ENCODE measurements at places on chromosomes 6 and 20.

DNA sequence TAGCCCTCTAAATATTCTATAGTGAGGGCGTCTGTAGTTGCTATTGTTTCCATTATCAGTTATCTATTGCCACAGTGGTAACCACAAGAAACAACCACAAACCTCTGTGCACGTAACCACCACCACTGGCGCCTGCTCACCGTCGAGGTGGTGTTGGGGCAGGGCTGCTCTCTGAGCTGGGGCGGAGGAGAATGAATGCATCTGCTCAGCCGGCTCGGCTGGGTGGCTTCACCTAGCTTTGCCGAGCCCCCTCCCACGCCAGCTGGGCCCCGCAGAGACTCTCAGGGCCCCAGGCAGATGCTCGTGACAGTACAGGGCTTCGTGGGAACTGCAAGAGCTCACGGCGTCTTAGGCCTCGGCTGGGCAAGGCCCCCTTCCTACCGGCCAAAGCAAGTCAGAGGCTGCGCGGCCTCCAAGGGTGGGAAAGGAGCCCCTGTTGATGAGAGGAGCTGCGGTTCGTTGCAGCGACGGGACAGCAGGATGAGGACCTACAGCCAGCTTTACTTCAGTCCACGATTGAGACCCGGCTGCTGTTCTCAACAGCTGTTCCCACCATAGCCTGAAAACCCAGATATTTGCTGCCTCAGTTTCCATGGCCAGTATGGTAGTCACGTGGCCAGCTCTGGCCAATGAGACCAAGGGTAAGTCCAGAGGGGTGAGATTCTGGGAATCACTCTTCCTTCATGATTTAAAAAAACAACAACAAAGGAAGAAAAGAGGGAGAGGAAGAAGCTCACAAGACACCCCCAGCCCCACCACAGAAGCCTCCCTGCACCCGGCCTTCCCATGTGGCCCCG lies 120.2 kb upstream of the AFDN start:
- DNase-seq, result no peak
- H3K27me3 ChIP-seq, result no peaks in the 10 kb centered on the region
- H3K4me3 ChIP-seq, result no peak overlapping the region
- no peaks in the 10 kb centered on the region for H3K4me1 ChIP-seq
- H3K27ac ChIP-seq, result no peak overlapping the region

DNA sequence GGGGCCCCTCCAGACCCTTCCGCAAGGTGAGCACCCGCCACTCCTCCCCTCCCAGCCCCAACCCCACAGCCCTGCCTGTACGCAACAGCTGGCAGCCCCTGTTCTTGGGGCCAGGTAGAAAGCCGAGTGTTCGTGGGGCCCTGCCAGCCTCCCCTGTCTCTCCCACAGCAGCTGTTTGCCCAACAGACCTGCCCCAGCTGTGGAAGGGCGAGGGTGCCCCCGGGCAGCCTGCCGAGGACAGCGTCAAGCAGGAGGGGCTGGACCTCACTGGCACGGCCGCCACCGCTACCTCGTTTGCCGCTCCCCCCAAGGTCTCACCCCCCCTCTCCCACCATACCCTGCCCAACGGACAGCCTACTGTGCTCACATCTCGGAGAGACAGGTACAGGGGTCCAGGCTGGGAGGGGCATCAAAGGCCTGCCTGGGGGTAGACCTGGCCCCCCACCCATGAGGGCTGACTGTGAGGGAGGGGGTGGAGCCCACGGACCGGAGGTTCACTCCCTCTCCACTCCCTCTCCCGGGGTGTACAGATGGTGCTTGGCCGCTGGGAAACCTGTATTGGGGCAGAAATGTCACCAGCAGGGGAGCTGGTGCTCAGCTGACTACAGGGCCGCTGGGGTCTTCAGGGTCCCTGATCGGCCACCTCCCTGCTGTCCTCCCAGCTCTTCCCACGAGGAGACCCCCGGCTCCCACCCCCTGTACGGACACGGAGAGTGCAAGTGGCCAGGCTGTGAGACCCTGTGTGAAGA lies 41.1 kb downstream of the FOXP4 start:
- no peaks in the 10 kb centered on the region for H3K36me3 ChIP-seq
- H3K27ac ChIP-seq, result no peak overlapping the region
- no peaks in the 10 kb centered on the region for H3K4me1 ChIP-seq
- DNase-seq, result no peak
- no peak overlapping the region for H3K4me3 ChIP-seq

GRCh38 chr6:147648916-147649315 lies 140.4 kb downstream of the SAMD5 start:
- H3K4me1 ChIP-seq, result no peaks in the 10 kb centered on the region
- DNase-seq, result no peak
- H3K27ac ChIP-seq, result no peak overlapping the region
- H3K4me3 ChIP-seq, result no peak overlapping the region

DNA sequence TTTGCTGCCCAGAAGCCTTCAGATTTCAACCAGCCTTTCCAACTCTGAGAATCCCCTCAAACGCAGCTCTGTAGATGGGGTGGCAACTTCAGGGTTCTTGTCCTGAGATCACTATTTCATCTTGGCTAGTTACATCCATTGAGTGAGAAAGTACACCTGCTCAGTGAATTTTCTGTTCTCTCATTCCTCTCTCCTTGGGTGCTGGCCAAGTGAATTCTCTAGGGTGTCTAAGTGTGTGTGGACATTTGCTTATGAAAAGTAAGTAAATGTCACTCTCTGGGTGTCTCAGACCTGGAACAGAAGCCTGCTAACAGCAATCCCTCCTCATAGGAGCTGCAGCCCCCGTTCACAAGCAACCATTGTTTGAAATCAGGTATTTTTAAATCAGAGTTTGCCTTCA lies 3.8 kb downstream of the RIN2 start:
- DNase-seq, result no peak
- no peaks in the 10 kb centered on the region for H3K36me3 ChIP-seq
- H3K27me3 ChIP-seq, result no peaks in the 10 kb centered on the region

GRCh38 chr6:97186416-97186999 lies 96.5 kb downstream of the MMS22L start:
- no peak for DNase-seq
- H3K27ac ChIP-seq, result no peak overlapping the region
- peaks cover 16% of the 10 kb centered on the region for H3K36me3 ChIP-seq
- no peaks in the 10 kb centered on the region for H3K27me3 ChIP-seq
- no peak overlapping the region for H3K4me3 ChIP-seq

- no peaks in the 10 kb centered on the region for H3K27me3 ChIP-seq
- DNase-seq, result no peak
- no peaks in the 10 kb centered on the region for H3K36me3 ChIP-seq
- H3K27ac ChIP-seq, result no peak overlapping the region
These were observed 397.5 kb downstream of the HDGFL1 start for GRCh38 chr6:22966691-22967422.

- peaks cover 6% of the 10 kb centered on the region for H3K4me1 ChIP-seq
- DNase-seq, result peak; percentile 92
- no peak overlapping the region for H3K4me3 ChIP-seq
- peak overlapping the region; percentile 16 for H3K27ac ChIP-seq
- no peaks in the 10 kb centered on the region for H3K36me3 ChIP-seq
These were observed 156.0 kb downstream of the CEBPB start for GRCh38 chr20:50346374-50347283.

- H3K27ac ChIP-seq, result peak overlapping the region; percentile 15
- H3K36me3 ChIP-seq, result no peaks in the 10 kb centered on the region
- no peak overlapping the region for H3K4me3 ChIP-seq
These were observed 133.9 kb upstream of the NEDD9 start for GRCh38 chr6:11366183-11366933.

DNA sequence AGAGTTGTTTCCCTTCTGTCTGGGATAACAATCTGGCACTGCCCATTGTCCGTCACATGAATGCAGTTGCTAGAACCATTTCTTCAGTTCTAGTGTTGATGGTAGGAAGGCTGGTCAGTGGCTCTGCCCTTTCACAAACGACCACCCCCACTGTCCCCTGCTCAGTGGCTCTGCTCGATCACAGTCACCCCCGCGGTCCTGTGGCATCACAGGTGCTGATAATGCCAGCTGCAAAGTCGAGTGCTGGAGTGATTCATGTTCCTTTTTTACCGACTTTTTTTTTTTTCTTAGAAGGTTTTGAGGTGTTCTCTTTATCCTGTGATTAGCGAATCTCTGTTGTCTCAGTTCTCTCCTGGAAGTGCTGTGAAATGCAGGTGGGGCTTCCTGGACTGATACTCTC lies 22.8 kb downstream of the FAM120B start:
- DNase-seq, result no peak
- no peak overlapping the region for H3K27ac ChIP-seq
- no peaks in the 10 kb centered on the region for H3K4me1 ChIP-seq
- H3K4me3 ChIP-seq, result no peak overlapping the region
- H3K36me3 ChIP-seq, result peaks cover 56% of the 10 kb centered on the region

- H3K36me3 ChIP-seq, result no peaks in the 10 kb centered on the region
- peak within 1 kb of the TSS; percentile 50 for H3K4me3 ChIP-seq
- H3K27me3 ChIP-seq, result no peaks in the 10 kb centered on the region
- DNase-seq, result peak; percentile 86
- peaks cover 6% of the 10 kb centered on the region for H3K4me1 ChIP-seq
- peak within 1 kb of the TSS; percentile 28 for H3K27ac ChIP-seq
These were observed at the start of gene ZNF334 for GRCh38 chr20:46512943-46513844. Gene ZNF334, minus strand, starts transcription at chr20:46513559. Its CDS starts 1,457 bp downstream, at chr20:46512102.

DNA sequence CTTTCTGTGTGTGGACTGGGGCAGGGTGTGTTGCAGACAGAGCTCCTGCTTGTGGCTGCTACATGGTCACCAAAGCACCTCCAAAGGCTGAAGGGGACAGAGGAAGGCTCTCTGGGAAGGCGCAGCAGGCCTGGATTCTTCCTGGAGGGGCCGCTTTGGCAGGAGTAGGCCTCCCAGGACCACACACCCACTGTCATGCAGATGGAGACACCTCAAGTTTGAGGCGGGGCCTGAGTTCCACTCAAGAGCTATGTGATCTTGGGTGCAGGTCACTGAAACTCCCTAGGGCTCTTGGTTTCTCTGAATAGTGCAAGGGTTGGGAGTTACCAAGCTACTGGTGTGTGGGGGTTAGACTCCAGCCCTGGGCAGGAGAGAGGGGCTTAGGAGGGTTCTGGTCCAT lies 27.9 kb downstream of the EFCAB8 start:
- no peak overlapping the region for H3K4me3 ChIP-seq
- no peaks in the 10 kb centered on the region for H3K27me3 ChIP-seq
- H3K27ac ChIP-seq, result no peak overlapping the region
- no peak for DNase-seq
- no peaks in the 10 kb centered on the region for H3K36me3 ChIP-seq
